ENCODE measurements at places on chromosomes 2 and 18.

- no peak for DNase-seq
These were observed 68.9 kb downstream of the RTN4 start for GRCh38 chr2:54981385-54981784.

GRCh38 chr2:70726947-70727725 lies 40.9 kb downstream of the ADD2 start:
- no peak for DNase-seq

DNA sequence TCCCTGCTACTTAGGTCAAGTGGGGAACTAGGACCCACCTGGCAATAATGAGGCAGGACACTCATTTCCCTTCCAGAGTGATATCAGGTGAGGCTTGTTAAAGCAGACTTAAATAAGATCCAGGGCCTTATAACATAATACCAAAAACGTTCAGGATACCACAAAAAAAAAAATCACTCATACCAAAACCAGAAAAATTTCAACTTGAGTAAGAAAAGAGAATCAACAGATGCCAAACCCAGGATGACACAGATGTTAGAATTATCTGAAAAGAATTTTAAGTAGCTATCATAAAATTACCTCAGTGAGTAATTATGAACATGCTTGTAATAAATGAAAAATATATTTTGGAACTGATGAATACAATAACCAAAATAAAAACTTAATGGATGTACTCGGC lies 255.6 kb upstream of the OSR1 start:
- DNase-seq = no peak

- DNase-seq = peak; percentile 84
These were observed 2.4 kb upstream of the LDLRAD4 start for GRCh38 chr18:13216092-13216582.

DNA sequence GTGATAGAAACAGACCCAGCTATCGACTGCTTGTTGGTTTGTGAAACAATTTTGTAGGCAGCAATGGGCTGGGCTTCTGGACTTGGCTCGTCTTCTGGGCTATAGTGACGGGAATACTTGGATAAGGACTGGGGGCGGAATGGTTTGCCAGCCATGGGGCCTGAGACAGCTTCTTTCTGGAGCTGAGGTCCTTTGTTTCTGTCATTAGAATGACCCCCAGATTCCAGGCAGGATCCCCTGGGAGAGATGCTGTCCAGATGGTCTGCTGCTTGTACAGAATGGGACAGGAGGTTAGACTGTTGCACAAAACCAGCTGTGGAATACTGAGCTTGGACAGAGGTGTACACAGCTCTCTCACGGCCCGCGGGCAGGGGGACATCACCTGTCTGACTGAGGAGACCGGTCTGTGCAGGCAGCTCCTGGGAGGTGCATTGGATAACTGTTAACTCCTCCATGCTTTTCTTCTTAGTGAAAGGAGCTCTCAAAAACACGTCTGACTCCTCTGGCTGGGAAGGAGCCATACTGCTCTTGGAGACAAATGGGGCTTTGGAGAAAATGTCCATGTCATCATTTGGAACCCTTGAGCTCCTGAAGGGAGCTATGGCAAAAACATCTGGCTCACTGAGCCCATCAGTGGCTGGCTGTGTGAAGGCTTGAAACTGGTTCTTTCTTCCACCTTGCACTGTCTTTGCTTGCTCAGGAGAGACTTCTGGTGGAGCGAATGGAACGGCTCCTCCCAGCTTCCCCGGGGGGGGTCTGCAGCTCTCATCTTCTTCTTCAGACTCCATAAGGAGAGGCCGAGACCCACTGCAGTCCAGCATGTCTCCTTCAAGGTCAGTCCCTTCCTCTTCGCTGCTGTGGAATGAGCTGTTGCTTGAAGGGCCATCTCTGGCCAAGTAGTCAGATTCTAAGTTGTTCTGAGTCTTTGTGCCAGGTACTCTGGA lies 28.6 kb upstream of the NFU1 start:
- DNase-seq = no peak

- no peak for DNase-seq
These were observed 4.4 kb upstream of the SLC30A6 start for GRCh38 chr2:32161296-32161695.

DNA sequence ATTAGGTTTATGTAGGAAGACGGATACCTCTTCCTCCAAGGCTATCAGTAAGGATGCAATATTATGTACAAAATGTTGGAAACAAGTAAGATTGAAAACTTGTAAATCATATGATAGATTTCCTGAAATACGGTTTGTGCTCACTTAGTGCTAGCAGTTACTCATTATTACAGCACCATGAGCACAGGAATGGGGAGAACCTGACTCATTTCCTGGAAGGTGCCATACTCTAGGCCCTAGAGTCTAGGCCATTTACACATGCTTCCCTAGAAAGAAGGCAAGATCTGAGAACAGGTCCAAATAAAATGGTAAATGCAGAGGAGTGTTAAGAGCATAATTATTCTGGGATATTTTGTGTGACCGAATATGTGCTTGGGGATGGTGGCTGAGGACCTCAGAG lies 467.7 kb upstream of the CELF4 start:
- DNase-seq = no peak

GRCh38 chr2:241393524-241394196 lies 37.6 kb downstream of the FARP2 start:
- DNase-seq = peak; percentile 11

GRCh38 chr18:24923138-24923537 lies 428.8 kb downstream of the ZNF521 start:
- no peak for DNase-seq

DNA sequence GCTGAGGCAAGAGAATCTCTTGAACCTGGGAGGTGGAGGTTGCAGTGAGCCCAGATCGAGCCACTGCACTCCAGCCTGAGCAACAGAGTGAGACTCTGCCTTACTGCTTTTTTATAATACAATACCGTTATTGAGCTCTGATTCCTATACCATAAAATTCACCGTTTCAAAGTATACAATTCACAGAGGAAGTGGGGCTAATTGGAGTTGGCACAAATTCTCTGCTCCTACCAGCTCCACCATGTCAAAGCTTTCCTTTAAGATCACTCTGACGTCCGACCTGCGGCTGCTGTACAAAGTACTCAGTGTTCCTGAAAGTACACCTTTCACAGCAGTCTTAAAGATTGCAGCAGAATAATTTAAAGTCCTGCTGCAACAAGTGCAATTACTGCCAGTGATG lies 29.6 kb upstream of the CYBRD1 start:
- DNase-seq = no peak

DNA sequence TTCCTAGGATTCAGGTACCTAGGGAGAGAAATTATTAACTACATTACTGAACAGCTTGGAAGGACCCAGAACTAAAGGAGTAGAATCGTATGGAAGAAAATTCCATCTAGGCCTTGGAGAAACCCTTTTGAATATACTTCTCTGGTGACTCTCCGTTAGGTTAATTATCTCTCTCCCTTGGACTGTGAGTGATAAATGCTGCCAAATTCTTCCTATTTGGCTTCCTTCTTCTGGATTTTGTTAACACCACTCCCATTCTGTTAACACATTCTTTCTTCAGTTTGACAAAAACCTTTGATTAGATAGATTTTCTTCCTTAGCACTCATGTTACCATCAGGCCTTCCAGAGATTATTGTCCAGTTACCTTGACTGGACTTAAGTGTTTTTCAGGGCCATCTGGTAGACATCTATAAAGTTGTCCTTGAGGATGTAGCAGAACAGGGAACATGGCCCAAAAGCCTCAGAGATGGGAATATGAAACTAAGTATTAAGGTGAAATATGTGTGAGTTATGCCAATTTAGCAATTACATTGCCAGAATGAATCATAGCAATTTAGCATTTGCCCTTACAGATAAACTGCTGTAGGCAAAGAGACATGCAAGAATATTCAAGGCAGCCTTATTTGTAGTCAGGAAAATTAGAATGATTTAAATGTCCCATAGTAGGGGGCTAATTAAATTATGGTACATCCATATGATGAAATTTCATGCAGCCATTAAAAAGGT lies 6.7 kb downstream of the CYP27A1 start:
- DNase-seq = no peak

DNA sequence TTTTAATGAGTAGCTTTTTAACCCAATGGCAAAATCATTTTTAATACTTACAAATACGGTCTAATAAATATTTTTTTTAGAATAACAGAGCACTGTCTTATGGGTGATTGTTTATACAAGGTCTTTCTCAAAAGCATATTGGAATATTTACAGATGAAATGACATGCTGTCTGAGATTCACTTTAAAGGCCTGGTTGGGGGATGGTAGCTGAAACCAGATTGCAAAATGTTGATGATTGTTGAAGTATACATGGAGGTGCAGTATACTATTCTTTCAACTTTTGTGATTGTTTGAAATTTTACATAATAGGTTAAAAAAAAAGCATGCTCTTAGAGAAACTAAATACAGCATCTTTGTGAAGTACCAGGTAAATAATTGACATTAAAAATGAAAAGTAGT lies 111.2 kb downstream of the FMNL2 start:
- DNase-seq = no peak

DNA sequence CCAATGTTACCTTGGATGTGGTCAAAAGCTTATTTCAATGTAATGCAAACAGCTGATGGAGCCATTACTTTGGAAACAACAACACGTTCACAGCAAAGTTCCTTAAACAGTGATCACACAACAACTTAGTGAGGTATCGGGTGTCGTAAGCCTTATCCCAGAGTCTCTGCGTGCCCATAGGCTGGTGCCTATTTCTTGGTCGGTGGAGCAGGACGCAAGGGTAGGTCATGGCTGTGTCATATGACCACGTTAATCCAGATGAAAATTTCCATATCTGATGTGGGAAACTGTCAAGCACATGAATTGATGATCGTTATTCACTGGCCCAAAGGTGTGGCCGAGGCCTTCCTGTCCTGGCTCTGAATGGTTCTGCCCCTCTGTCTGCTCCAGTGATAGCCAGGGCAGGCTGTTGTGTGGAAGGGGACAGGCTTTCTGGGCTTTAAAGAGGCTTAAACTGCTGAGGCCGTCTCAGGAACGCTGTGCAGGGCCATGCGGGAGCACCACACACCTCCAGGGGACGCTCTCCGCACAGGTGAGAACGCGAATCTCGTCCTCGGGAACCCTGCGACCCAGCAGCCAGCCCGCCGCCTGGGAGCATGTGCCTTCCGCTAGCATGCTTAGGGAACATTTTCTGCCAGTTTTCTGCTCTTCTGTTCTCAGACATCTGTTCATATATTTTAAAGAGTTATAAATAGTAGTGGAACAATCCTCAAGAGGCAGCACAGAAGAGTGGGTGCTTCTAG lies 90.6 kb downstream of the KCTD1 start:
- no peak for DNase-seq

DNA sequence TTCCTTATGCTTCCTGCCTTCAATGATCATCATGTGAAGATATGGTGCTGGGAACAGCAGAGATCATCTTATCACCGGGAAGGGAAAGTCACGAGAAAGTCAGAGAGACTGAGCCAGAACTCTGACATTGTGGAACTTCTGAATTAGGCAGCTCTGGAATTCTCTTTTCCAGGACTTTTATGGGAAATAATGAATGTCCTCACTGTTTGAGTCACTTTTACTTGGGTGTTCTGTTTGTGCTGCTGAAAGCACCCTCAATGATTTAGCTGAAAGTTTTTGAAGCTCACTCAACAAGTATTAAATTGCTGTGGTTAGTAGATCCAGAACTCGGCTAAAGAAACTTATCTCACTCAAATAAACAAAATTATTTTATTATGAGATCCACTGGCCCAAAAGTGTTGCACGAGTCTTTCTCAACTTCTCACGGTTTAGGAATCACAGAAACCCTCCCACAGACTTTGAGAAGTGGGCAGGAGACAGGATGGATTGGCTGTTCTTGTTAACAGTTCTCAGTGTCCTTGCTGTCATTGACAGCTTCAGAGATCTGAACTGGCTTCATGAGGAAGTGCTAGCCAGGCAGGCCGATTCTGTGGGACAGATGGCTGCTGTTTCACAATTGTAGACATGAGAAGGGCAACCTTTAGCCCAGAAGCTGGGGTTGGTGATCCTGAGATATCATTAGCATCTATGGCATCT lies 26.4 kb upstream of the ATRAID start:
- no peak for DNase-seq
